ENCODE measurements at places on chromosomes 1 and 21. TPM values are rescaled to one million over a fixed set of nuclear protein-coding genes. Genes with fewer than 3 reads are reported as not detected.
A peak's percentile ranks its signal among the peaks of the same experiment; 100 is the strongest.

The LY9 gene
- total RNA-seq, result not detected

- H3K27me3 ChIP-seq, result no peaks in the 10 kb centered on the region
- no peak for DNase-seq
- H3K27ac ChIP-seq, result no peak overlapping the region
- no peaks in the 10 kb centered on the region for H3K36me3 ChIP-seq
- H3K4me3 ChIP-seq, result no peak overlapping the region
- H3K4me1 ChIP-seq, result no peaks in the 10 kb centered on the region
Observed at GRCh38 chr1:29602203-29602602, 365.9 kb downstream of the PTPRU start.

The CYP4A22 gene
- total RNA-seq, result not detected

The AP4B1 gene
- total RNA-seq, result 13.1 TPM

The NTNG1 gene
- total RNA-seq, result 0.62 TPM

DNA sequence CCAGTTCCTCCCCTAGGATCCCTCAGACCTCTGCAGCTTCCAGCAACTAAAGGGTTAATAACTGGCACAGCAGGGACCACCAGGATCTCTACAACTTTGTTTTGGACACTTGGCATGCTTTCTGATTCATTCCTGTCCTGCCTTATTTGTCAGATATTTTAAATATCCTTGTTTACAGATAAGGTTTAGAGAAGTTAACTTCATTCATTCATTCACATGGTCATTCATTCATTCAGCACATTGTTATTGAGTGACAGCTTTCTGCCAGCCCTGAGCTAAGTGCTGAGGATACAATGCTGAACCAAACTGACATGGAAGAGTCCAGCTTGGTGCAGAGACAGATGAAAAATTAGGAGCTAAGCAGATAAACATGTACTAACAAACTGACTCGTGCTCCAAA lies 8.8 kb upstream of the PHC2 start:
- no peak overlapping the region for H3K4me3 ChIP-seq
- H3K4me1 ChIP-seq, result peaks cover 7% of the 10 kb centered on the region
- DNase-seq, result peak; percentile 23
- no peaks in the 10 kb centered on the region for H3K27me3 ChIP-seq

The LRRC53 gene
- not detected for total RNA-seq

- H3K4me1 ChIP-seq, result no peaks in the 10 kb centered on the region
- H3K27me3 ChIP-seq, result peaks cover 5% of the 10 kb centered on the region
- H3K36me3 ChIP-seq, result no peaks in the 10 kb centered on the region
- no peak overlapping the region for H3K27ac ChIP-seq
- no peak for DNase-seq
Observed at GRCh38 chr1:151966061-151966460, 27.6 kb downstream of the S100A10 start.

- H3K4me3 ChIP-seq, result no peak overlapping the region
- no peak for DNase-seq
- H3K4me1 ChIP-seq, result no peaks in the 10 kb centered on the region
- H3K27ac ChIP-seq, result no peak overlapping the region
Observed at GRCh38 chr21:27838573-27838972, 871.7 kb upstream of the ADAMTS5 start.

The UBE2U gene
- not detected for total RNA-seq

The ESPN gene
- total RNA-seq, result 11.0 TPM

GRCh38 chr1:91201694-91202093 lies 179.9 kb upstream of the ZNF644 start:
- no peaks in the 10 kb centered on the region for H3K4me1 ChIP-seq
- no peak overlapping the region for H3K27ac ChIP-seq

GRCh38 chr1:220894025-220894923 lies 15.0 kb downstream of the HLX start:
- H3K27ac ChIP-seq, result no peak overlapping the region
- H3K4me3 ChIP-seq, result peak overlapping the region; percentile 37
- H3K4me1 ChIP-seq, result no peaks in the 10 kb centered on the region
- H3K27me3 ChIP-seq, result peaks cover 100% of the 10 kb centered on the region
- H3K36me3 ChIP-seq, result no peaks in the 10 kb centered on the region

- H3K27me3 ChIP-seq, result peaks cover 31% of the 10 kb centered on the region
- H3K27ac ChIP-seq, result no peak overlapping the region
- H3K4me1 ChIP-seq, result peaks cover 4% of the 10 kb centered on the region
- no peak for DNase-seq
Observed at GRCh38 chr1:23836037-23836436, 10.8 kb upstream of the HMGCL start.

DNA sequence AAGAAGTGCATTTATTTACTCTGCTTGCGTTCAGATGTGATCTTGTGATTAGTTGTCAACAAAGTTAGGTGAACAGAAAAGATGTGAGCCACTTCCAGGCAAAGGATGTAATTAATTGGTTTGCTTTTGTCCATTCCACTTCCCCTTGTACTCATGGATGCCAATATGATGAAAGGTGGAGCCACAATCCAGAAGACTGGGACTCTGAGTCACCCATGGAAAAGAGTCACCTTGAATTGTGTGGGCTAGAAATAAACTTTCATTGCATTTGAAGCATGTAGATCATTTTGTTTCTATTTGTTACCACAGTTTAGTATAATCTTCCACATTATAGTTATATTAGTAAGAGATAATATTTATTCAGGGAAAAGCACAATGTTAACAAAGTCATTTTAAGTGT lies 684.2 kb downstream of the LTN1 start:
- H3K36me3 ChIP-seq, result no peaks in the 10 kb centered on the region
- no peaks in the 10 kb centered on the region for H3K27me3 ChIP-seq
- H3K27ac ChIP-seq, result no peak overlapping the region
- H3K4me1 ChIP-seq, result no peaks in the 10 kb centered on the region
- H3K4me3 ChIP-seq, result no peak overlapping the region
- no peak for DNase-seq

- H3K27ac ChIP-seq, result no peak overlapping the region
- peaks cover 17% of the 10 kb centered on the region for H3K4me1 ChIP-seq
Observed at GRCh38 chr1:30512914-30513265, 210.5 kb downstream of the MATN1 start.

DNA sequence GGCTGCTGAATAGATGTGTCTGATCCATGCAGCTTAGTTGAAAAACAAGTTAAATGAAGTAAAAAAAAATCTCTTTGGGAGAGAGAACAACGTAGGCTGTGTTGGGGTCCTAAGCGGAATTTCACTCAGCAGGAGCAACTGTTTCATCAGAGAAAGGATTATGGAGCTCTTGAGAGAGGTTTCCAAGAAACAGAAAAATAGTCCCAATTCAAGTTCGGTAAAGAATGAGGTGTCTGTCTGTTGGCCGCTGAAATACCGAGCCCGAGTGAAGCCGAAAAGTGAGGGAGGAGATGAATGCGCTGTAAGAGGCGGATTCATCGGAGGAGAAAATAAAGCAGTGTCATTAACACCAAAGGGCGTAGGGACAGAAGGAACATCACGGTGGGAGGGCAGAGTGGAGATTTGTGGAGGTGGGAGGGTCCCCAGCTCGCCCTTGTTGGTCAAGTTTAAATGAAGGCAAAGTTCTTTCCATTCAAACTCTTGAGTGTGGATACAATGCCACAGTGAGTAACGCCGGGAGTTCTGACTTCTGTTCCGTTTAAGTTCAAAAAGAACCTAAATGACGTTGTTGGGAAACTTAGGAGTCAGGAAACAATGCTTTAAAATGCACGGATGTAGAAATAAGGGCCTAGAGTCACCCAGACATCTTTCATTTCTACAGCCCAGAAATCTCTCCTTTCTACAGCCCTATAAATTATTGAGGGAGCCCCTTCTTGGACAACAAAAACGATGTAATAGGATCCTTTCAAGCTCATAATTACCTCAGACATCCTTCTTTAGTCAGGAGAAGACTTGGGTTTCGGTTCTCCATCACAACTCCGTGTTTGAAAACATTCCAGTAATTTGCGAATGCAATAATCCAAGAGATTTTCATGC lies 15.6 kb upstream of the SLC45A1 start:
- H3K27ac ChIP-seq, result no peak overlapping the region
- no peaks in the 10 kb centered on the region for H3K36me3 ChIP-seq
- DNase-seq, result peak; percentile 34
- no peaks in the 10 kb centered on the region for H3K27me3 ChIP-seq

GRCh38 chr1:150765296-150765976 lies at the start of gene CTSS:
TSS of gene CTSS (minus strand) at chr1:150765778. CDS start at chr1:150764763, 1,015 bp downstream.
- H3K27me3 ChIP-seq, result no peaks in the 10 kb centered on the region
- no peaks in the 10 kb centered on the region for H3K36me3 ChIP-seq
- DNase-seq, result no peak
- H3K4me1 ChIP-seq, result no peaks in the 10 kb centered on the region
- H3K4me3 ChIP-seq, result no peak within 1 kb of the TSS
- no peak within 1 kb of the TSS for H3K27ac ChIP-seq

All from neural progenitor cell (in vitro differentiated cells).